ENCODE measurements at places on chromosomes 4 and X. TPM values are rescaled to one million over a fixed set of nuclear protein-coding genes. Genes with fewer than 3 reads are reported as not detected.

- DNase-seq, result peak; percentile 40
Measured at GRCh38 chr4:5142726-5143125, 91.4 kb downstream of the STK32B start.

DNA sequence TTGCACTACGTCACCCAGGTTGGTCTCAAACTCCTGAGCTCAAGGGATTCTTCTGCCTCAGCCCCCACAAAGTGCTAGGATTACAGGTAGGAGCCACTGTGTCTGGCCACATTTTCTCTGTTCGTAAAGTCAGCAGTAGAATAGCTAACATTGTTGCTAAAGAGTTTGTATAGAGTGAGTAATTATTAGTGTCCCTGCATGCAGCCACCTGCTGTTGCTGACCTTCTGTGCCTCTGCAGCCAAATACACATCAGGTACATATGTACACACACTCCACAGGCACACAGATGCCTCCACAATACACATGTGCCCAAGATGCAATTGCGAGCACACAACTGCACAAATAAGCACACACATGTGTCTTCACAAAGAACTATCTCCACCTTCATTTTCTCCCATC lies 10.9 kb downstream of the DRD5 start:
- no peak for DNase-seq

DNA sequence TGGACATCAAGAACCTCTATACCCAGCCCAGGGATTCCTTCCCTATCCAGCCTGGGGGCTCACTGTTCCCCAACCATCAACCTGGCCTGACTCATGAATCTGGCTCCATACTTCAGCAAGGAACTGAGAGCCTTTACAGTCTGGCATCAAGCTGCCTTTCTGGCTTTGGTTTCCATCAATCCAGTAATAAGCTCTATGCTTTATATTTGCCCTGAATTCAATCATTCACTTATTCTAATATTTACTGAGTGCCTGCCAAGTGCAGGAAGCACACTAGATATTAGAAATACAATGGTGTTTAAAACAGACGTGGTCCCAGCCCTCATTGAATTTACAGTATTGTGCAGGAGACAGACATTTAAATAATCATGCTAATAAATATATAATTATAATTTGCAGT lies 114.8 kb upstream of the PLAC1 start:
- no peak for DNase-seq

The CXCL3 gene
- total RNA-seq, result 2.8 TPM

The SLC25A31 gene
- not detected for total RNA-seq

GRCh38 chr4:75344915-75345314 lies 169.3 kb downstream of the RCHY1 start:
- DNase-seq, result peak; percentile 31

The AGTR2 gene
- 0.19 TPM for total RNA-seq

The OCIAD1 gene
- total RNA-seq, result 142 TPM

- DNase-seq, result no peak
Measured at GRCh38 chr4:80231180-80231579, 33.9 kb downstream of the PRDM8 start.

The EREG gene
- 0.44 TPM for total RNA-seq

DNA sequence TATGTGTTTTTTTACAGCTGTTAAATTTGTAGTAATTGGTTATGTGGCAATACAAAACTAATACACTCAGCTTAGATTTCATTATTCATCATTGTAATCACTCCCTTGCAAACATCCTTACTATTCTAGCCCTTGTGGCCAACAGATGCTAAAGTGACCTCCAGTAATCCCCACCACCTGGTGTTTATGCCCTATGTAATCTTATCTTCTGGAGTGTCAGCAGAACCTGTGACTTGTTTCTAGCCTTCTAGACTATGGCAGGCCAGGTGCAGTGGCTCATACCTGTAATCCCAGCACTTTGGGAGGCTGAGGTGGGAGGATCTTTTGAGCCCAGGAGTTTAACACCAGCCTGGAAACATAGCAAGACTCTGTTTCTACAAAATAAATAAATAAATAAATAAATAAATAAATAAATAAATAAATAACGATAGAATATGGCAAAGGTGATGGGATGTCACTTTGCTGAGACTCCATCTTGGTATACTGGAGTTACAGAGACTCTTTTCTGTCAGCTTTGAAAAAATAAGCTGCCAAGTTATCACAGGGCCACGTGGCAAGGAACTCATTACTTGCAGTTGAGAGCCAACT lies 12.3 kb upstream of the TSR2 start:
- DNase-seq, result no peak

GRCh38 chr4:1249731-1250526 lies 999 bp upstream of the CTBP1 start:
- DNase-seq, result peak; percentile 29

DNA sequence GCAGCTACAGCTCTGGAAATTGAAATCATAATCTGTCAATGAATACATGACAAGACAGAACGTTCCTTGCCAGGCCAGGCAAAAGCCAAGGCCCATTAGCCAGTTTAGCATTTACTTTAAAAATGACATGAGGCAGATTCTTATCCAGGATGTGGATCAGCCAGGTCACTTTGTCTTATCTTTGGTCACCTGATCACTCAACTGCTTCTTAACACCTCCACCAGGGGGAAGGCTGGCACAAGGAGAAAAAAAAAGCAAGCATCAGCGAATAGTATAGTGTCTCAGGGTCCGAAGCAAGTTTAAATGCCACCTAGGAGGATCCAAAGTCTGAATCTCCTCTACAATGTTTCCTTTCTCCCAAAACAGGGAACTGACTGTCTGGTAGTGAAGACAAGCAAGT lies 18.8 kb downstream of the ATP1B4 start:
- no peak for DNase-seq

The TIMP1 gene
- total RNA-seq, result 551 TPM

GRCh38 chr4:54930226-54930625 lies 195.2 kb downstream of the KDR start:
- no peak for DNase-seq

DNA sequence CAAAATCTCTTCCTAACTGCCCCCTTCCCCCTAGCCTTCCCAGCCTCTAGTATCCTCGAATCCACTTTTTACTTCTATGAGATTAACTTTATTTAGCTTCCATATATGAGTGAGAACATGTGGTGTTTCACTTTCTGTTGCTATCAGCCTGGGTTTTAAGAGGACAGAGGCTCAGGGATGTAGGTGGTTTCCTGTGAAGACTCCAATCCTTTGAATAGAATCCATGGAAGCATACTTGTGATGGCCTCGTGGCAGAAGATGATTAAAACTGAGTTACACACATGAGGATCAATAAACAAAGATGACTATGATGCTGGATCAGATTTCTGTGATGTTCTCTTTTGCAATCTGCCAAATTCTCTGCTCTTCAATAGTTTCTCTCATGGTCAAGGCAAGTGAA lies 29.8 kb downstream of the CD99L2 start:
- DNase-seq, result no peak

GRCh38 chrX:139077281-139078250 lies 366.0 kb upstream of the FGF13 start:
- no peak for DNase-seq

DNA sequence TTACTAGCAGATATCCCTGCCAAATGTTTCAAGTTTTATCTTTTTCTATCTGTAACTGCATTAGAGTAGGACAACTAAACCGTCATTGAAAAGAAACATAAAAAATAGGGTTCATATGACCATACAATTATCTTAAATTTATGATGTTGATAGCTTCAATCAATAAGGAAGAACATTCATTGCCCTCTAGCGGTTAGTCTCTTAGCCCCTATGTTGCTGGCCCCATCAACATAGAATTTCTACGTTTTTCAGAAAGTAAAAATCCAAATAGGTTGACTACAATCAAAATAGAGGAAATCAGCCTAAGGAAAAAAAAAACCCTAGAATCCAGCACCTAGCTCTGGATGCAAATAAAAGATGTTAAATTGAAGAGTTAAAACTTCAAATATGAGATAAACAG lies 225.1 kb upstream of the ITM2A start:
- DNase-seq, result no peak

DNA sequence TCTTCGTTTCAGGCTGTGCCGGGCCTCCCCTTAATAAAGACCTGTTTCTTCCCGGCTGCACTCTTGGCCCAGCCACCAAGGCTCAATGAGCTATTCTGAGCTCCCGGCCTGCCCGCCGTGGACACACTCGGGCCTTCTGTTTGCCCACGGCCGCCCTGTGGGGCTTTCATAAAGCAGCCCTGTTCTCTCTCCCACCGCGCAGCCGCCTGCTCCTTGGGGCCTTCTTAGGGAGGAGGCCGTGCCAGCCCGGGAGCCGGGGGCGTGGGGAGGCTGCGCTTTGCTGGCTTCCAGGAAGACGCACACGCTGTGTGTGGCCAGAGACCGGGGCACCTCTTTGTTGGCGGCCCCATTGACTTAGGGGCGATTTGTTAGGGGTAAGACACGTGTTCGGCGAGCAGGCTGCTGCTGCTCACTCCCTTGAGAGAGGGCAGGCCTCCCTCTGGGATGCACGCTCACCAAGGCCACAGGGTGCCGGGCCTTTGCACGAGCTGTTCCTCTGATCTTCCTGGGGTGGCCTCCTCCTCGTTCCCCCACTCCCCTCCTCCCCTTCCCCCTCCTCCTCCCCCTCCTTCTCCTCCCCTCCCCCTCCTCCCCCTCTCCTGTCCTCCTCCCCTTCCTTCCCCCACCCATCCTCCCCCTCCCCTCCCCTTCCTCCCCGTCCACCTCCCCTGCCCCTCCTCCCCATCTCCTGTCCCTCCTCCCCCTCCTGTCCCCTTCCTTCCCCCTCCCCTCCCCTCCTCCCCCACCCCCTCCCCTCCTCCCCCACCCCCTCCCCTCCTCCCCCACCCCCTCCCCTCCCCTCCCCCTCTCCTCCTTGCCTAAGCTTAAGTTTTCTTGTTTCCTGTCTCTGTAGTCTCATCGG lies 11.3 kb downstream of the BLOC1S4 start:
- peak; percentile 89 for DNase-seq

The CDX4 gene
- total RNA-seq, result not detected

DNA sequence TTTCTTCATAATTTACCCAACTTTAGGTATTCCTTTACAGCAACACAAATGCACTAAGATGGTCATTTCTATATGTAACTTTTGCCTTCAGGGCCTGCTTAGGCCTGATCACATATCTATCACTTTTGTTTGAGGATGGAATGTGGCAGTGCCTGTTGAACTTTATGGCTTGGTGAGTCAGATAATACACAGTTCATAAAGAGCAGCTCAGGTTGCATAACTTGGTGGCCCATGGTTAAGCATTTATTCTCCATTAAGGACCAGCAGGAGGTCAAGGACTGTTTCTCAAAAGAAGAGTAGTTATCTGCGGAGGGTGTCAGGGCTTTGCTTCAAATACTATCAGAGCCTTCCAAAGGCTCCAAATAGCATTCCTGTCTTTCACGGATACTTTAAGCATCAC lies 124.1 kb upstream of the PDHA2 start:
- DNase-seq, result no peak

The KLF8 gene
- total RNA-seq, result 25.3 TPM

The ERVMER34-1 gene
- total RNA-seq, result 1.8 TPM

DNA sequence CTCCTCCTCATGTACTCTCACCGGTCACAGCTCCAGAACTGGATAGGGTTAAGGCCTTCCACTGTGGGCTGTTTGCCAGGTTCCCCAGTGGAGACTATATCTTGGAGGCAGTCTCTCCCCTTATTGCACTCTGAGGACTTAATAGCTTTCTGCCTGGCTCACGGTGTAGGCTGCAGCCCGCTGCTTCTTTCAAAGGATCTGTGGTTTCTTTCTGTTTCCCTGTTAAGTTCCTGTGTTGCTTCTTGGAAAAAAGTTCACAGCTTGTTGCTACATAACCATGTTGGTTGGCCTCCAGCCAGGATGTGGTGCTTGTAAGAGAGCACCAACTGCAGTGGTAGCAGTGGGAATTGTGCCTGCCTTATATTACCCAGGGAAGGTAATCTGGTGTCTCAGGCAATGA lies 24.9 kb upstream of the ZDHHC15 start:
- peak; percentile 45 for DNase-seq

- DNase-seq, result no peak
Measured at GRCh38 chr4:11542952-11543351, 114.3 kb upstream of the HS3ST1 start.

- DNase-seq, result no peak
Measured at GRCh38 chr4:25120146-25120940, 39.9 kb downstream of the SEPSECS start.

The MAOB gene
- total RNA-seq, result 58.5 TPM

DNA sequence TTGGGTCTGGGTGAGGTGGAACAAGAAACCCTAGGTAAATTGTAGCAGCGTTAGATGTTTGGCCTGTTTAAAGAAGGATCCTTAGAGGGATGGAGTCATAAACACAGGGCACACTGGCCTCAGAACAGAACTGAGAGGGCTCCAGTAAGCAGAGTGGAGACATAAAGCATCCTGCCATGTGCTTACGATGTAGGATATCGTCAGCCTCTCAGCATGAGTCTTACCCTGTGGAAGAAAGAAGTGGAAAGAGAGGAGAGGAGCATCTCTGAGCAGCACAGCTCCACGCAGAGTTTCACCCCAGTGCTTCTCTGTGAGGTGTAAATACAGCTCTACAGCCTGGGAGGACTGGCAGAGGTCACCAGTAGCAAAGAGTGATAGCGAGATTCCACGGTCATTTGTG lies 27.8 kb upstream of the SORBS2 start:
- DNase-seq, result peak; percentile 50

The SPANXN5 gene
- not detected for total RNA-seq

DNA sequence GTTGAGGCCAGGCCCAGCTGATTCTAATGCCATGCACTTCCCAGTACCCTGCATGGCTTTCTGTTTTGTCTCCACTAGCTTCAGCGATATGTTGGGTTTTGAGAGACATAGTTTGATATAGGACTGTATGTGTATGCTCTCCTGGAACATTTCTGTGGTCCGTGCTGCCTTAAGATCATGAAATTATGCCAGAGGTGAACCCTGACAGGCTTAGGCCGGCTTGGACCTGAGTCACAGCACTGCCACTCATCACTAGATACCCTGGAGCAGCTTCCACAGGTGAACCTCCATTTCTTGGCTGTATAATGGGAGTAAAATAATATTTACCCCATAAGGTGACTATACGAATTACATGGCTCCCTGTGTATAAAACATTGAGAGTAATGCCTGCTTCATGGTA lies 6.4 kb downstream of the SGMS2 start:
- no peak for DNase-seq

GRCh38 chrX:70022616-70023015 lies 27.1 kb downstream of the AWAT2 start:
- no peak for DNase-seq

- DNase-seq, result no peak
Measured at GRCh38 chr4:170818786-170819185, 729.0 kb upstream of the AADAT start.

The MTM1 gene
- total RNA-seq, result 20.5 TPM

GRCh38 chr4:101420661-101421060 lies 73.3 kb upstream of the PPP3CA start:
- DNase-seq, result no peak

GRCh38 chr4:42515156-42515884 lies 118.0 kb downstream of the SHISA3 start:
- no peak for DNase-seq

The ITGB1BP2 gene
- 1.8 TPM for total RNA-seq
